ENCODE measurements at places on chromosomes 3 and 15.

DNA sequence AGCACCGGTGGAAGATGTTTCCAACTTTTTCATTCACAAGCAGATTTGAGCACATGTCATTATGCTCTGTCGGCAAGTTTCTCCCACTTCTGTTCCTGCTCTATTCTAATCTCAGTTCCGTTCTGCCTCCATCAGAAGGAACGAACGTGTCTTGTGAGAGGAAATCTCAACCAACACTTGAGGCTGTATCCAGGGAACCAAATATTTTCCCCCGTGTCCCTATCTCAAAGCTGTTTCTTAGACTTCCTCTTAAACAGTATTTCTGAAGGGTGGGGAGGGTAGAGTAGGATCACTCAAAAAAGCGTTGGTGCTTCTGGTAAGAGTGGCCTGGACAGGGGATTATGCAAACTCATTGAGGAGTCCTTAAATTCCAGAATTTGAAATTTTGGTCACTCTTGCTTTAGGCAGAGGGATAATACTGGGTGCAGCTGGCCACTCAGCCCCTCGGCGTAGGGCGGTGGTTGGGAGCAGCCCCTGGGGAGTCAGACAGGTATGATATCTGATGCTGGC, 54.9 kb downstream of the FRMD4B start:
- no peak for DNase-seq

DNA sequence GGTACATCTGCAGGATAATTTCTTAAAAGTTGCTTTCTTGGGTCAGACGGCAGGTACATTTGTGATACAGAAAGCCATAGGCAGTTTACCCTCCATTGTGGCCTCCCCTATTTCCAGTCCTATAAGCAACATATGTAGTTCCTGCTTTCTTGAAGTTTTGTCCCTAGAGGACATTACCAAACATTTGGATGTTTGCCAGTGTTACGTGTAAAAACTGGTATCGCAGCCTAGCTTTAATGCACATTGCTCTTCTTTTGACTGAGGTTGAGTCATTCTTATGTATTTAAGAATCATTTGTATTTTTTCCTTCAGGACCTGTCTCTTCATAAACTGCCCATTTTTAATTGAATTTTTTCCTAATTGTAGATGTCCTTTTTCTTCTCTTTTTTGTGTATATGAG, 114.3 kb downstream of the DIPK2A start:
- DNase-seq, result no peak

DNA sequence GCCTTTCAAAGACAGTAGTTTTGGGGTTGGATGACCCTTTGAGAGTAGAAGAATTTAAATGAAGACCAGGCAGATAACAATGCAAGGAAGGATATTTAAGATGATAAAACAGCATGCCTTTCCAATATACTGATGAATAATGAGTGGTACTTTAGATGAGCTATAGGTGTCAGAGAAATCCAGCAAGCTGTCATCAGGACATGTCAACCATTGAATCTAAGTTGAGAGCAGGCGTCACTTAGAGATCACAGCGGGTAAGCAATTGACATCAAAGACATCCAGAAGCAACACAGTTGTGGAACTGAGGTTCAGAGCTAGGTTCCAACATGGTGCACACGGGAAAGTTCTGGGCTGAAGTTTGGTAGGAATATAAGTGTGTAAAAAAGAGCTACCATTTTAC, 25.0 kb downstream of the CCDC54 start:
- DNase-seq, result no peak

DNA sequence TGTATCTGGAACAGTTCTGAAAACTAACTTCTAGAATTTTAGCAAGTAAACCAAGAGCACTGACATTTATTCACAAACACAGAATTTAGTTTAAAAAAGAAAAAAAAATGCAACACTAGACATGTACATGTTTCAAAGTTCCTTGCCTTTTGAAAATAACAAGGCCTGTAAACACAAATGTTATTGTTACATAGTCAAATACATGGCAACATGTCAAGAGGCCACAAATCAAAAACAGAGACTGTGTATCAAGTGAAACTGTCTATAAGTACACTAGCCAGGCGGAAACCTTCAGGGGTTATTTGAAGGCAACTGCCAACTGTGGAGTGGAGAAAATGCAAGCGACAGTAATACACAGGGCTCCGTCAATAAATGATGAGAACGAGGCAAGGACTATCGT, 547.6 kb downstream of the FOXP1 start:
- no peak for DNase-seq

- DNase-seq, result no peak
Observed at GRCh38 chr3:123258811-123259420, 57.2 kb downstream of the SEC22A start.

- DNase-seq, result peak; percentile 35
Observed at GRCh38 chr15:77821188-77821958, 188.7 kb upstream of the LINGO1 start.

DNA sequence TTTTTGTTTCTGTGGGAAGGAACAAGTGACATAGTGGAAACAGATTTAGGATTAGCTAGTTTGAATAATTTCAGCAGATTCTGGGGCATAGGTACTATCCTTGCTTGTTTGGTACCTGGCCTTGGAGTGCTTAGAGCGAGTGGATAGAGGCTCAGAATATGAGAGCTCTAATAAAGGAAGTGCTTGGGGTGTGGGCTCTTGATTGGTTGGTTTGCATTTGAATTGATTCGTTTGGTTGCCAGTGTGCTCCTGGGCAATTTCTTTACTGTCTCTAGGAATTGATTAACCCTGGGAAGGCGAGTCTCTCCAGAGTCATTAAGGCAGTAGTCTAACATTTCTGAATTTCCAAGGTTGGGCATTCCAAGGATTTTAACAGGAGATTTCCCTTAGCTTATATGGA, 98.0 kb downstream of the DTWD1 start:
- DNase-seq, result no peak
